KBM-7 (cell line): ENCODE measurements at places on chromosomes 4 and X.

DNA sequence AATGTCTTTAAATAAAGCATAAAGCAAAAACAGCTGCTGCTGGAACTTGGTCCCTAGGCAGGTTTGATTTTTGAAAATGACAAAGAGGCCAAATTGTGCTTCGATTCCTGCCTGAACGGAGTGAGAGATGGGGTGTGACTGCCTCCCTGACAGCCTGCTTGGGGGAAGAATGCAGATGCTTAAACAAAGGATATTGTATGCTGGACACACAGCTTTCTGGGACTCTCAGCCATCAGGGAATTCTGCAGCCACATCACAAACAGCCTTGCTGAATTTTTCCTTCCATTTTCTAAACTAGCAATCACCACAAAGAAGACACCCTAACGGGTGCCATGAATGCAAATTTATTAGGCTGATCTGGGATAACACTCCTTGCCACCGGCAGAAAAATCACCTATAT is 83.9 kb upstream of the CPEB2 start:
- DNase-seq: no peak

- DNase-seq: no peak
Measured at GRCh38 chr4:9997886-9998285, 23.4 kb downstream of the SLC2A9 start.

DNA sequence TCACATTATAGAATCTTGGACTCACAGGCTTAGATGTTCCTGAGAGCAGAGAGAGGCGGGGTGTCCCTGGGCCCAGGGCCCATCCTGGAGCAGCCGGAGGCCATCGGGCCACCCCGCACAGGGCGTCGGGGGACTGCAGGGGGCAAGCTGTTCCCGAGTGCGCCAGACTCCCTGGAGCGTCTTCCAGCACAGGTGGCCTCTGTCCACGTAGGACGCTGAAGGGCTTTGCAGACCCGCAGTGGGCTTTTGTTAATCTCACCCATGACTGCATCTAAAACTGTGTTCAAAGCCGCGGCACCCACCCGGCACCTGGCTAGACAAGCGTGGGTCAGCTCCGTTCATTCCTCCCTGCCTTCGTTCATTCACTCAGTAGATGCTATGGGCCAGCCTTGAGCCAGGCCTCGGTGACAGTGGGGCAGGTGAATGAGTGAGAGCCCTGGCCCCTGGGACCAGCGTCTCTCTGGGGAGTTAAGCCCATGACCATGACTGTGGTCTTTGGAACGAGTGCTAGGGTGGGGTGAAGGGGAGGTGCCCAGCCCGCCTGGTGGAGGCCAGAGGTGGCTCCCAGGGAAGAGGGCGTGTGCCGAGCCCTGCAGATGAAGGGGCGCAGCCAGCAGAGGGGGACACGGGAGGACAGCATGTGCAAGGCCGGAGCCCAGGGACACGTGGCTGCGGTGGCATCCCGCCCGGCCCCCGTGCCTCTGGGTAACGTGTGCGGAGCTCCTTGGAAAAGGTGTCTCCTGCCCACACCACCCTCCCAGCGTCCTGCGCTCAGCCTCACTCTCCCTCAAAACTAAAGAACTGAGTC is 98.3 kb downstream of the HMX1 start:
- no peak for DNase-seq

- no peak for DNase-seq
Measured at GRCh38 chrX:49991758-49992157, 69.4 kb downstream of the CLCN5 start.

GRCh38 chrX:50988649-50989048 is 78.1 kb downstream of the BMP15 start:
- DNase-seq: peak; percentile 44

DNA sequence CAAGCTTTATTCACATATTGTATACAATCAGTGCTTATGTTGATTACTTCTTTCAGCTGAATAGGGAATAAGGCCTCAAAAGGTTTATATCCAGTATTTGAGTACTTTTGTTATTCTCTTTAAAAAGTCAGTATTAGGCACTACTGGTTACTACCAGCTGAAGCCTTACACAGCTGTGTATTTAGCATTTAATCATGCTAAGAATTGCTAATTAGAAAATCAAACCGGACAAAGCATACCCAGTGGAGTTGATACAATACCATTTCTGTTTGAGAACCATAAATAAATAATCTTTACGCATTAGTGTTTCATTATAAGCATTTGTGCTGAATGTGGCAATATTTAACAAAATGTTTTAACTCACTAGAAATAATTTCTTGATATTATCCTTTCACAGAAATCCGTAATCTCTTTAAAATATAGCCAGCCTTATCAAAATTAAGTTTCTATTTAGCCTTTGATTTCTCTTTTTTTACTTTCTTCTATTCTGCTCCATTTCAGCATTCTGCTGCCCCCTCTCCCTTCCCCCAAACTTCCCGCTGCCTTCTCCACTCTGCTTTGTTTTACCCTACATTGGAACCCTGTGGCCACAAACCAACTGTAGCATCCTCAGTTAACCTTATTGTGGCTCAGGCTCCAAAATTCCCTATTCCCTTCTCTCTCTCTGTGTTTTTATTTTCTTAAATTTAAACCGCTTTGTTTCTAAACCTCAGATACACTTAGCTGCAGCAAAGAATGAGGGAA is 37.8 kb downstream of the UGT8 start:
- no peak for DNase-seq

- no peak for DNase-seq
Measured at GRCh38 chrX:9503261-9503660, 38.4 kb downstream of the TBL1X start.

DNA sequence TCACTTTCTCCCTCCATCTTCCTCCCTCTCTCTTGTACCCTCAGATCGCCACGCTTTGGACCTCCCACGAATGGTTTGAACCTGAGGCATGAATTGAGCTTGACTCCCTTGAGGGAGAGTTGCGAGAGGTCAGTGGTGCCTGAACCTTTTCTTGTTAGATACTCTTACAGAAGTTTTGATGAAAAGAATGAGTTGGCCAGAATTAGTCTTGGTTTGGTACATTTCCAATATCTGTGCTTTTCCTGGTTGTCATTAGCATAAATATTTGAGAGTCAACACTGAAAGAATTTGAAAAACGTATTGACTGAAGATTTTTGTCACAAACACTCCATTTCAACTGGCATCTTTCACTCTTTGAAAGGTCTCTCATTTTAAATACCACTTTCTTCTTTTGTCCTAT is 510.6 kb upstream of the DIPK2B start:
- DNase-seq: no peak

GRCh38 chrX:16786139-16786790 is at the start of gene TXLNG:
TSS of gene TXLNG (plus strand) at chrX:16786466. CDS start at chrX:16786488, 22 bp downstream.
- peak; percentile 100 for DNase-seq

DNA sequence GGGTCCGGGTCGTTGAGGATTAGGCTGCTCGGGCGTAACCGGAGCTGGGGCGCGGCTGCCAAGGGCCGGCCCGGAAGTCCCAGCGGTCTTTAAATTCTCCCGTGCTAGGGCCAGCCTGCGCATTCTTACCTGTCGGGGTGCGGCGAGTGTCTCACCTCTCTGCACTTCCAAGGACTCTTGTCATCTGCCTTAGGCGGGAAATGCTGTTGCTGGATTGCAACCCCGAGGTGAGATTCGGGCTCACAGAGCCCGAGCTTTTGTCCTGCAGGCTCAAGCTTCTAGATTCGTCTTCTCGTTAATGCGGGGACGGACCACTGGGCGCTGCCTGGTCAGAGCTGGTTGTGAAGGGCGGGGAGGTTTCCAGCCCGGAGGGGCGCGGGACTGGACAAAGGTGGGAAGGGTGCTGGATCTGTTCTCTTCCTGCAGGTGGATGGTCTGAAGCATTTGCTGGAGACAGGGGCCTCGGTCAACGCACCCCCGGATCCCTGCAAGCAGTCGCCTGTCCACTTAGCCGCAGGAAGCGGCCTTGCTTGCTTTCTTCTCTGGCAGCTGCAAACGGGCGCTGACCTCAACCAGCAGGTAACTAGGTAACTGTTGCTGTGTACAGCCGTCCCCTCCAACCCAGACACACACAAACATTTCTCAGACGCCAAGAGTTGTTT is at the start of gene ANKRD37:
ANKRD37 (plus strand) TSS at position 118 of the 662 bp plus-strand sequence; CDS start at position 201, 83 bp downstream.
- peak; percentile 45 for DNase-seq

DNA sequence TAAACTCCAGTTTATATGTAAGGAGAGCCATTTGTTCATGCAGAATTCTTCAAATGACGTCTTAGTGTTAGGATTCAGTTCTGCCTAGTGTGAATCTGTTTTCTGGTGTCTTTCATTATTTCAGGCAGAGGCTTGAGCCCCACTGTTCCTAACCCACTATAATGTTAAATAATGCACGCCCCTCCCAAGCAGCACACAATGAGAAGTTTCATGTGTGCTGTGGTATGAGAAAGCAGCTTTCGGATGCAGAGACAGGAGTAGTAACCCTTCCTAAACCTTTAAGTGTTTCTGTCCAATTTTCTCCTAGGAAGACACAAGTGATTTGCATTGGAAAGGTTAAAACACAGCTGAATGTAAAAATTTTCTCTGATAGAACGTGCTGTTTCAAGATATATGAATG is 54.5 kb downstream of the TRIM2 start:
- no peak for DNase-seq

- DNase-seq: no peak
Measured at GRCh38 chr4:132542228-132542627, 606.9 kb upstream of the PCDH10 start.

GRCh38 chr4:147909225-147909624 is 177.3 kb downstream of the ARHGAP10 start:
- no peak for DNase-seq

GRCh38 chrX:14506866-14507265 is 22.5 kb upstream of the GLRA2 start:
- no peak for DNase-seq

DNA sequence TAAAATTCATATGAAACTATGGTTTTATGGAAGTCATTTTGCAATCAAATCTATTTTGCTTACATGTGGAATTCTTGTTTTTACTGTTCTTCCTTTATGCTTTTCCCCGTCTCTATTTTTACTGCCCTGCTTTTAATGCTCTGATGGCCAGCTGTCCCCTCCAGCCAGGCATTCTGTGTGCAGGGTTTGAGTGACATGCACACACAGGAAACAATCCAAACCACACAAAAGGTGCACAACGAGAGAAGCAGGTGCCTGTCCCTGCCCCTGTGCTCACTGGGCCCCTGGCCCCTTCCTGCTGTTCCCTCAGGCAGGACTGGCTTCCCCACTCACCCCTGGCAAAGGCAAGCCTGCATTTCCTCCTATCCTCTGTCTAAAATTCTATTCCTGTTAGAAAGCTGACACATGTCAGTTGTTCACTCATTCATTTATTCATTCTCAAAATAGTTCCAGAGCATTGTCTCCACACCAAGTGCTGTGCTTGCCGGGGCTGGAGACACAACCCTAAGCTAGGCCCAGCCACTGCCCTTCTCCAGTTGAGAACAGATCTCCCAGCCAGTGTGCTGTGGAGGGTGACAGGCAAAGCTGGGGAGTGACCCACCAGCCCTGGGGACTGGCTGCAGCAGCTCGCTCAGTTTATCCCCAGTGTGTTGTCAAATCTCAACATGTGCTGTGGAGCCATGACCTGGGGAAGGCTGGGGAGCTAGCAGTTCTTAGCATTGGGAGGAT is 346.3 kb downstream of the FBXW7 start:
- no peak for DNase-seq

GRCh38 chr4:21476757-21477156 is 471.8 kb downstream of the KCNIP4 start:
- DNase-seq: peak; percentile 6

GRCh38 chrX:93695981-93696380 is 22.0 kb downstream of the FAM133A start:
- no peak for DNase-seq

- peak; percentile 73 for DNase-seq
Measured at GRCh38 chr4:118981839-118982381, 93.3 kb downstream of the SYNPO2 start.

GRCh38 chr4:54728368-54728767 is 70.6 kb downstream of the KIT start:
- no peak for DNase-seq

DNA sequence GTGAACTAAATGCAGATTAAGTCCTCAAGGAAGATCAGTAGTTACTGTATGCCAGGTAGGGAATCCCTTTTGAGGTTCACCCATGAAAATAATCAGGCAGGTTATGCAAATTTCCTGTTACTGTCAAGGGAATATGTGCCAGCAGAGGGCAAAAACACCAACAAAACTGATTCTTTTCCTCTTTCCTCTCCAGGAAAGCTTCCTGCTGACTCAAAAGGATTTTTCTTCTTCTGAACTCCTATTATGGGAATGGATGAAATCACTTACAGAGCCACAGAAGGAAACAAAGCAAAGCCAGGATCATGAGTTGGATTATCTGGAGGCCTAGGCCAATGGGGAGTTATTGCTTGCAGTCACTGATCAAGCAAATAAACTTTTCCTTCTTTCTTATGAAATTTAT is 49.7 kb downstream of the TMPRSS11F start:
- DNase-seq: no peak

DNA sequence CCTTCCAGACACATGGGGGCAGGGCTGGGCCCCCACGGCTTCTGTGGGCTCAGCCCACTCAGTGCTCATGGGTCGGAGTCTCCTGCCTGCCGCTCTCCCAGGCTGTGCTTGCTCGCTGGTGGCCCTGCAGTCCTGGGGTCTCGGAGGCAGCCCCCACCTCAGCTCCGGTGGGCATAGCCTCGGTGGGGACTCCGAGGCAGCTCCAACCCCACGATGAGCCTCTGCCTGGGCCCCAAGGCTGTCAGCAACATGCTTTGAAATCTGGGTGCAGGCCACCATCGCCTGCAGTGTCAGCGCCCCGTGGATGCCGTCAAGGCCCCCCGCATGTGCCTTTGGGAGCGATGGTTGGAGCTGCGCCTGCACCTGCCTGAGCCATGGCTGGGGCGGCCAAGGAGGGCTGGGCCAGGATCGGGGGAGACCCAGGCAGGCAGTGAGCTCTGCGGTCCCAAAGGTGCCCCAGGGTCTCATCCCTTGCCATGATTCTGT is 30.2 kb upstream of the SPON2 start:
- no peak for DNase-seq

DNA sequence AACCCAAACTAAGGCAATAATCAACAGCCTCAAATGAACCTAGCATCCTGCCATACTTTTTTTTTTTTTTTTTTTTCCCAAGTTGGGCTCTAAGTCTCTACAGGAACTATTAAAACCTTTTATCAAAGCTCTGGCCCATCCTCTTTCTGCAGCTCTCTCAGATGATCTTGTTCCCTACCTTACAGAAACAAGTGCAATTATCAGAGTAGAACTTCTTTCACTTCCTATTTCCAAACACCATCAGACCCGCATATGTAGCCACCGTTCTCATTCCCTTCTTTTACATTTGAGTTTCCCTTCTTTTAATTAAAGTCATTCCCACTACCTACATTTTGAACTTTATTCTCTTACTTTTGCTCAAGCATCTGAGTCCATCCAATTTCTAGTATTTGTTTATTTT is 690.6 kb downstream of the DMD start:
- DNase-seq: no peak

- no peak for DNase-seq
Measured at GRCh38 chr4:180630012-180630665, 1613.1 kb upstream of the TENM3 start.

- no peak for DNase-seq
Measured at GRCh38 chrX:4668802-4669536, 955.5 kb upstream of the PRKX start.
